ENCODE measurements at places on chromosomes 5 and 9.

DNA sequence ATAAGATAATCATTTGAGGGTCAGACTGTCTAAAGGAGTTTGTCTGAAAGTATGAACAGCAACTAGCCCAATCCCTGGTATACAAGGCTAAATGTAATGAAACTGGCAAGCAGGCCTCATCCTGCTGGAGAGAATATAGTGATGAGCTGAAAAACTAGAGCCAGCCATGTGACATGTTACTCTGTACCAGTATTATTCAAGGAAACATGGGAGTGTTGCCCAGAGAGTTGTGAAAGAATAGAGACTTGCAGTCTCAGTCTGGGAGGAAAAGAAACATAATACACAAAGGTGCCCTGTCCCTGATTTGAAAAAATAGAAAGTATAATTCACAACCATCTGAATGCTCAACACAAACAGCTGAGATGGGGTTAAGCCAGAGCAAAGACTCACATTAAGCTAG is 37.9 kb upstream of the HTR1A start:
- DNase-seq = no peak

DNA sequence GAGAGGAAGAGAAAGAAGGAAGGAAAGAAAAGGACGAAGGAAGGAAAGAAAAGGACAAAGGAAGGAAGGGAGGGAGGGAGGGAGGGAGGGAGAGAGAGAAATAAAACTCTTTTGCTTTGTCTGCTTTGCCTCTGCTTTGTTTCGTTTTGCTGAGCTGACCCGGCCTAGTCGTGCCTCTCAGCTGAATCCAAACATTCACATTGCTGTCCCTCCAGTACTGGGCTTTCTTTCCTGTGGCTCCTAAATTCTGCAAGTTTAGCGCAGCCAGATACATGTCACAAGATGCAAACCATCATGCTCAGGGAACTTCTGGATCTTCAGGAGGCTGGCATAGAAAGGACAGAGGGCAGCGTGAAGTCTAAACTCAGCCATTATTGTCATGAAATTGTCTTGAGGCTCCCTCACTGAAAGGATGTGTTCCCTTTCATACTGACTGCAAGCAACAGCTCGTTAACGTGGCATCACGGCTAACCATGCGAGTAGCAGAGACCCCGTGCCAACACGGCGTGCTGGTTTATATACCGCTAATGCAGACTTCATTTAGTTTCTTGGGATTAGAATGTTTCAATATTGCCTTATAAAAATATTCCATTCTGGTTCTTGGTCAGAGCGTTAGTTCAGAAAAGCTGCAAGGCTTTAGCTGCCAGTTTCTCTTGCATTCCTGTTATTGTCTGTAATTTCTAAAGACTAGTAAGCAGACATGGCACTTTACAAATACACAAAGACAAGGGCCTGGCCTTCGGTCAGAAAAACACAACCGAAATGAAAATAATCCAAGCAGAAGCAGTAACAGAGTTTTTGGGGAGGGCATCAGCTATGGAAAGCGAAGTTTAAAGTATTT is 94.2 kb downstream of the TMEM174 start:
- no peak for DNase-seq

GRCh38 chr9:134689321-134690181 is 47.9 kb downstream of the COL5A1 start:
- DNase-seq = peak; percentile 73

GRCh38 chr5:80008995-80009765 is 18.1 kb upstream of the MTX3 start:
- no peak for DNase-seq

GRCh38 chr9:12702160-12702758 is 9.1 kb downstream of the TYRP1 start:
- peak; percentile 23 for DNase-seq

DNA sequence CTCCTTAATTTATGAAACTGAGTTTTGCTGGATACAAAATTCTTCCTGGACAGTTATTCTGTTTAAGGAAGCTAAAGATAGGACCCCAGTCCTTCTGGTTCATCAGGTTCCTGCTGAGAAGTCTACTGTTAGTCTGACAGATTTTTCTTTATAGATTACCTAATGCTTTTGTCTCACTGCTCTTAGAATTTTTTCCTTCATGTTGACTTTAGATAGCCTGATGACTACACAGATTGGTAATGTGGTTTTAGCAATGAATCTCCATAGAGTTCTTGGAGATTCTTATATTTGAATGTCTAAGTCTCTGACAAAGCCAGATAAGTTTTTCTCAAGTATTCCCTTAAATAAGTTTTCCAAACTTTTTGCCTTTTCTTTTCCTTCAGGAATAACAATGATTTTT is 419.7 kb downstream of the CDH10 start:
- DNase-seq = no peak

- DNase-seq = no peak
Measured at GRCh38 chr5:83306572-83307241, 164.8 kb upstream of the VCAN start.
